Nucleus accumbens (tissue), 56 donors: ENCODE measurements at places on chromosomes 6 and 20.

DNA sequence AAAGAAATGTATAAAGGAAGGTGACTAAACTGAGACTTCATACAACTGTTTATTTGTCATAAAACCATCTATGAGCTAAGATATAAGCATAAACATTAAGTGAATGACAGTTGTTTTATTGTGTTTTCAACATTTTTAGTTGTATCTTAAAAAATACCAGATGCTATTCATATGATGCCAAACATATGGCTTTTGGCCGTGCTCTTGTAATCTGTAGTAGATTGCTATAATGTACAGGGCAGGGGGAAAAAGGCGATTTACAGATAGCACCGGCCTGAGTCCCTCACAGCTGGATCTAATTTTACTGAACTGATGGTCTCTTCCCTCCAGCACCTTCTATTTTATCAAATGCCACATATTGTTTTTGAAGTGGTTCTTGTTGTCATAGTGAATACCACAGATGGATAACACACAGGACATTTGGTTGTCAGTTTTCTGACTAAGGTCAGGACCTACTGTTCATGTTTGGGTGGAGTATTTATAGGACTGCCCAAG lies 48.2 kb downstream of the CENPW start:
- DNase-seq = no peak

DNA sequence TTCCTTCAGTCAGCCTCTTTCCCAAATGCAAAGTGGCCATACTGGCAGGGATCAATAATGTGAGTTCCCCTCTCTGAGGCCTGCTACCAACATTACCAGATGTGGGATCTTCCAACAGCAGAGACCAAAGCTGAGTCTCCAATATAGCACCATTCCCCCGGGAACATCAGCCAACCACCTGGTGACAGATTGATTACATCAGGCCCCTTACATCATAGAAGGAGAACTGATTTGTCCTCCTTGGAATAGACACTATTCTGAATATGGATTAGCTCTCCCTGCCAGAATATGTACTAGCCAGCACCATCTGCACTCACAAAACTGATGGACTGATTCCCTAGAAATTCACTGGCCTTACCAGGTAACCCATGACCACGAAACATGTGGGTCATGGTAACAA lies 61.9 kb upstream of the CARMIL1 start:
- DNase-seq = no peak

DNA sequence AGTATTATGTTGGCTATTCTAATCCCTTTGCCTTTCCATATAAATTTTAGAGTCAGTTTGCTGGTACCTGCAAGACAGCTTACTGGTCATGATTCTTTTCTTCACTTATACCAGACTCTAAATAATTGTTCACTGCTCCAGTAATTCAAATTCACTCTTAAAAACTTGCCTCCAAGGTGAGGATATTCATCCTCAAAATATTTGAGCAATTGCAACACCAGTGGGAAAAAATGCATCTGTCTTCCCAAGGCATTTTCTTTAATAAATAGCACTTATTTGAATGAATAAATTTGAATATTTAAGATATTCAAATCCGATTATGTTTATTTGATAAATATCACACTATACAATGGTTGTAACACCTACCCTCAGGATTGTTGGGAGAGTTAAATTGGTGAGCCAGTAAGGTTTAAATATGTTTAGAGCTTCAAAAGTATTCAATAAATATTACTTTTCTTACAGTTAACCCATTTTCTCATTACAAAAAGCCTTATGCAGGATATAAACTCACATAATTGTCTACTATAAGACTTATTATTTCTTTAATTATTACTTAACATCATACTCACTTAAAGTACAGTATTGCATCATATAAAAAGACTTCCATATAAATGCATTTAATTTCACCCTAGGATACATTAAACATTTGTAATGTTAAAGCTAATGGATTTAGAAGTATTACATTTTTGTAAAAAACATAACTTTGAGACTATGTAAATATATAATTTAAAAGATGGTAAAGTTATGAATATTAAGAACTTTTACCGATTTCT lies 285.6 kb downstream of the SAMD5 start:
- DNase-seq = no peak

DNA sequence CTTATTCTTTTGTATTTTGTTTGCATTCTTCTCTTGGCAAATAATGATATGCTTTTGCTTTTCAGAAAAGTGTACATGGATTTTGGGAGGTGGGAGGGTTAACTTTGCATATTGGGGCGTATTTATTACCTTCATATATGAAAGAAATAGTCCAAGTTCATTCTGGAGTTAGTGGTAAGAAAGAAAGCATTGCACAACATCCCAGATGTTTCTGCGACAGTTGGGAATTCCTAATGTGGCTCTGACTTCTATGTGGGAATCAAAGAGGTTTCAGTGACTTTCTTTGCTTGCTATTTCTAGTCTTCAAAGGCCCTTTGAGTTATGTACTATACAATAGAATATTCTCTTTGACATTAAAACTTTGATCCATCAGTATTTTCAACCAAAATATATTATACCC lies 78.1 kb downstream of the MMUT start:
- DNase-seq = no peak

DNA sequence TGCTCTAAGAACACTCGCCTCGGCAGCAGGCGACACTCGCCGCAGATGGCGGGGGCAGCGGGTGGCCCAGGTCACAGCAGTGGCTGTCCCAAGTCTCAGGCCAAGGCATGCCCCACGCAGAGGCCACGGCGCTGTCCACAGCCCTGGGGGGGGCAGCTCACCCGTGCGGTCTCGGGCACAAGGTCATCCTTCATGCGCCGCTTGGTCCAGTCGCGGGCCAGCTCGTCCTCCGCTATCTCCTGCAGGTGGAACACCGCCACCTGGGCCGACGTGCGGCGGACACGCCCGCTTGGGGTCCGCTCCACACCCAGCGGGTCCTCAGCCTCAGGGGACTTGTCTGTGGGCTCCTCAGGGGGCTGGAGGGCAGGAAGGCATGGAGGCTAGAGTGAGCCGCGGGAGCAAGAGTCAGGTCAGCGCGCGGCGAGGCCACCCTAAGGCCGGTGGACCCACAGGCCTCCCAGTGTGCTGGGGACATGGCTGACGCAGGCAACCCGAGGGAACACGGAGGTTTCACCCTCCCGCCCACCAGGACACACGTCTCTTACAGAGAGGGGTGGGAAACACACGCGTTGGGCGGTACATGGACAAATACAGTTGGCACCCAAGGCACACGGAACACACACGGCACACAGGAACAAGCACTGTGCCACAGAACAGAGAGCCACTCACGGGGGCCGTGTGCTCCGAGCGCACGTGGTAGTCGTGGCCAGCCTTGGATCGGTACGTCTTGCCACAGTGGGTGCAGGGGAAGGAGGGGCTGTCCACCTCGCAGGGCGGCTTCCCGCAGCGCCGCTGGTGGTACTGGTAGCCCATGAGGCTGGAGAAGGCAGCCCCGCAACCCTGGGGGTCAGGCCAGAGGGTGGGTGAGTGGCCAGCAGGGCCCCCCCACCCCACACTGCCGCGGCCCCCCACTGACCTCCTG lies 6.5 kb upstream of the UCKL1 start:
- no peak for DNase-seq

DNA sequence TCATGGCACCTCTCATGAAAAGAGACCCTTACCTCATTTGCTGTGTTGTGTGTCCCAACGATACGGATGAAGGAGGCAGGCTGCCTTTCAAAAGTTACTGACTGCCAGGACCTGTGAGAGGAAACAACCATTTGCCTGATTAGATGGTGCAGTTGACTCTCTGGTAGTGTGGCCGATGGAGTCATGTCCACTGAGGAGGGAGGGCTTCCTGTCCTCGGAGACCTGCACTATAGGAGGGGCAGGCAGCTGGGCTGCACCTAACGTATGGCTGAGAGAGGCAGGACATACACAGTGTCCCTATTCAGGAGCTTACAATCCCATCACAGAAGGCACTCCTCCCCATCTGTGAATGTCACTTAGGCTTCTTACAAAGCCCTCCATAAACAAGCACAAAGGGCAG lies 373.0 kb downstream of the ZFAND3 start:
- DNase-seq = no peak

- DNase-seq = no peak
These were observed 445.7 kb downstream of the CDC5L start for GRCh38 chr6:44833248-44833647.

GRCh38 chr6:16894301-16894700 lies 133.0 kb upstream of the ATXN1 start:
- no peak for DNase-seq

DNA sequence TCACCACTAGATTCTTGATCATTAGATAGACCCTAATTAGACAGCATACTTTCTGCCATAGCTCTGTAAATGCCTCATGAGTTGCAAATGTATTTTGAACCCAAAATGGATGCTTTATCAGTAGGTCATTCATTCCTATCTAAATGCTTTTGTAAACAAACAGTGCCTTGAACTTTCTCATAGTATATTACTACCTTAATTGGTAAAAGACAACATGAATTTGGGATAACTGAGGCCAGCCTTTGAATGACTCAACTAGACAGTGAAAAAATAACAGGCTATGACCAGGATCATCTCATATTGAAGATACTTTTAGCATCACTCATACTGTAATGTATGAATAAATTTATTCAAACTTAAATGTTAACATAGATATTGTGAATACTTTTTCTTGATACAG lies 37.0 kb upstream of the PRL start:
- no peak for DNase-seq

DNA sequence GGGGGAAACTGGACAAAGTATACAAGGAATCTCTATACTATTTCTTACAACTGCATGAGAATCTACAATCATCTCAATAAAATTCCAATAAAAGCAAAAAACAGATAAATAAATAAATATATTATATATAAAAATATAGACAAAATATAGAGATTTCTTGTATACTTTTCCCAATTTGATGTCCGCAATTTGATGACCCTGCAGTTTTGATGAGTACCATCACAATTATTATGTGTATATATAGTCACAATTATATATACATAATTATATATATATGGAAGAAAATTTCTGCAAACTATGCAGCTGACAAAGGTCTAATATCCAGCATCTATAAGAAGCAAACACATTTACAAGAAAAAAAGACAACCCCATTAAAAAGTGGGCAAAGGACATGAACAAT lies 169.2 kb upstream of the ATXN1 start:
- DNase-seq = no peak

DNA sequence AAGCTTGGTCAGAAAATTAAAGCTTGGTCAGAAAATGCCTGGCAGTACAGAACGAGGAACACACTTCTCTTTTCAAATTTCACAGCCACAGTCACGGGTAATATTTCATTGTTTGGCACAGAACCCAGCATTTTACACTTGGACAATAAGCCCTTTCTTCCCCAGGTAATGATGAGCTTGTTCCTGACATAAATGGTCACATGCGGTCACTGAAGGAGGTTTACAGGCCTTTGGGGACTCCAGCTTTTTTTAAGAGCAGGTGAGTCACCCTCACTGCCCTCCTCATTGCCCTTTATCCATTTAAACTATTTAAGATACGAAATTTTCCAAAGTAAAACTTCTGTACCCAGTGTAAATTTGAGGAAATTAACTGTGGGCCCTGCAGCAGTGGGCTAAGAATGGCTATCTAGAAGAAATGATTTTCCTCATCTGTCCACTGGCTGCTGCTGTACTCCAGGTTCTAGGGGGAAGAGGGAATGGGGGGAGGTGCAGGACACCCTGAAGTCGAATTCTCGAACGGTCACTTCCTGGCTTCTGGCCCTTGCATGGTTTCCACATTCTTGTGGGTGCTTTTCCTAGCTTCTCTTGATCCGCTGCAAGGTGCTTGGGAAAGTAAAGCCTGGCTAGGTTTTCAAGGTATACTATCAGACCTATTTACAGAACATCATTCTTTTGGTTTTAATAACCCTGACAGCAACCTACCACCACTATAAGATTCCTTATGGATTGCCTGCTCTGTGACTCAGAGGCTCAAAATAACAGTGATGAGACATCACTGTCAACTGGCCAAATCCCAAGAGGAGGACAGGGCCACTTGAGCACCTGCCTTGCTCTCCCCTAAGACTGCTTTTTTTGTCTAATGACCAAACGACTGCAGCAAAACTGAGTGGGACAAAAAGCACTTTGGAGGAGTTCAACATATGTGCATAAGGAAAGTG lies 75.8 kb downstream of the PREP start:
- no peak for DNase-seq

DNA sequence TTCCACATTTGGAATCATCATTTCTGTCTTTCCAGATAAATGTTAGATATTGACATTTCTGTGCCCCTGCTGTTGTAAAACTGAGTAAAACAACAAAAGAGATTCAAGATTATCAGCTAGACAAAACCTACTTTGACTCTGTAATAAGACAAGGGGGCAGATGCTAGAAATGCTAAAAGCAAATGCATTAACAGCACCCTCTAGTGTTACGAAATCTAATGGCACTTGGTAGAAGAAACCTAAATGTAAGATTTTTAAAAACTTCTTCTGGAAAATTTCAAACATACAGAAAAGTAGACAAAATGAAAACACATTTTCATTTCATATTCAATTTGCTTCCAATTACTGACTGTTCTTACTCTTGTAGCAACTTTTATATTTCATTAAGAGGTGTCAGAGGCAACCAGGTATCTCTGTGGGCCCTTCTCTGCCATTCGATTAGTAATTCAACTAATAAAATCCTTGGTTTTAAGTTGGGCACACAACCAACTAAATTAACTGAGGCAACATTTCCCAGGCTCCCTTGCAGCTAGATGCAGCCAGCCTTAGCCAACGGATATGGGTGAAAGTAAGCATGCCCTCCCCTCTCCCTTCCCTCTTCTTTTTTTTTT lies 45.0 kb downstream of the SLC23A2 start:
- no peak for DNase-seq

DNA sequence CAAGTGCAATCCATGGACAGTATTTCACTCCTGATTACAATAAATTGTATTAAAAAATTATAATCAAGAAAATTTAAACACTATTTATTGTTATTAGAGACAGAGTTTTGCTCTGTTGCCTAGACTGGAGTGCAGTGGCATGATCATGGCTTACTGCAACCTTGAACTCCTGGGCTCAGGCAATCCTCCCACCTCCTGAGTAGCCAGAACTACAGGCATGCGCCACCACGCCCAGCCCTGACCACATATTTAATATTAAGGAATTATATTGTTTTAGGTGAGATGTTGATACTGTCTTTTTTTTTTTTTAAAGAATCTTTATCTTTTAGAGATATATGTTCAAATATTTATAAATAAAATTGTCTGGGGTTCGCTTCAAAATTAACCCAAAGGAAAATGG lies 14.6 kb downstream of the LCA5 start:
- DNase-seq = no peak

DNA sequence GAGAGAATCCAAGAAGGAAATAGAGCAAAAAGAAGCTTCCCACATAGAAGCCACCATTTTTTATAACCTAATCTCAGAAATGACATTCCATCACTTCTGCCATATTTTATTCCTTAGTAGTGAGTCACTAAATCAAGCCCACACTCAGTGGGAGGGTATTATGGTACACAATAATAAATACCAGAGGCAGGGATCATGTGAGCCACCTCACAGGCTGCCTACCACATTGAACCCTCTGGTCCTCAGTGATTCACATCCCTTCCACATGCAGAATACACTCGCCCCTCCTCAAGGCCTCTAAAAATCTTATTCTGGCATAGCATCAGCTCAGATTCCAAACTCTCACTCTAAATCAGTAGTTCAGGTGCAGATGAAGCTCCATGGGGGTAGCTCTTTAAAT lies 49.4 kb downstream of the TMC2 start:
- no peak for DNase-seq

GRCh38 chr20:1206366-1207148 lies 3.3 kb downstream of the C20orf202 start:
- no peak for DNase-seq

- DNase-seq = no peak
These were observed at the start of gene SLC22A3 for GRCh38 chr6:160348223-160349019. TSS of gene SLC22A3 (plus strand) at chr6:160348378. CDS start at chr6:160348420, 42 bp downstream.
